Subcutaneous adipose tissue (tissue), 4 donors: ENCODE measurements at places on chromosomes 5 and 9. TPM values are rescaled to one million over a fixed set of nuclear protein-coding genes. Genes with fewer than 3 reads are reported as not detected.

The FOXD4L3 gene
- not detected for total RNA-seq

The STPG3 gene
- not detected for total RNA-seq

The F12 gene
- 0.98 TPM for total RNA-seq

The FRMPD1 gene
- 1.0 TPM for total RNA-seq

The RALGDS gene
- total RNA-seq, result 26.0 TPM
